ENCODE measurements at places on chromosomes 2 and 18. TPM values are rescaled to one million over a fixed set of nuclear protein-coding genes. Genes with fewer than 3 reads are reported as not detected.

The CD28 gene
- total RNA-seq: not detected

- DNase-seq: no peak
Measured at GRCh38 chr2:178877874-178878273, 70.7 kb upstream of the TTN start.

- DNase-seq: no peak
Measured at GRCh38 chr18:77218642-77219041, 31.0 kb upstream of the GALR1 start.

- peak; percentile 32 for DNase-seq
Measured at GRCh38 chr2:119249855-119250717, 26.5 kb downstream of the STEAP3 start.

GRCh38 chr18:44626807-44627206, 53.9 kb upstream of the SETBP1 start:
- DNase-seq: no peak

DNA sequence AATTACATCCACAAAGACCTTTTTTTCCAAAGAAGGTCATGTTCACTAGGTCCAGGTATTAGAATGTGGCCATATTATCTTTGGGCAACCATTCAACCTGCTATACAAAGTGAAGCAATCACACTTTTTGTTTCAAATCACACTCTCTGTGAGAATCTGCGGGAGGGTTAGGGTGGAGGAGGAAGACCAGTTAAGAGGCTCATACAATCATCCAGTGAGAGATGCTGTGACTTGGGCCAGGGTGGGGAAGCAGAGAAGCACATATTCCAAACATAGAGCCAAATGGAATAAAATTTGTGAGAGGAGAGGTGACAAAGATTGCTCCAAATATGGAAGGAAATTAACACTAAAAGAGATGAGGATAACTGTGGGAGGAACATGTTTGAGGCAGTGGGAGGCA, 351.6 kb downstream of the CYRIA start:
- DNase-seq: no peak

GRCh38 chr2:15844211-15844801, 96.0 kb upstream of the MYCN start:
- DNase-seq: no peak

GRCh38 chr2:11899264-11899818, 152.9 kb downstream of the LPIN1 start:
- peak; percentile 22 for DNase-seq

DNA sequence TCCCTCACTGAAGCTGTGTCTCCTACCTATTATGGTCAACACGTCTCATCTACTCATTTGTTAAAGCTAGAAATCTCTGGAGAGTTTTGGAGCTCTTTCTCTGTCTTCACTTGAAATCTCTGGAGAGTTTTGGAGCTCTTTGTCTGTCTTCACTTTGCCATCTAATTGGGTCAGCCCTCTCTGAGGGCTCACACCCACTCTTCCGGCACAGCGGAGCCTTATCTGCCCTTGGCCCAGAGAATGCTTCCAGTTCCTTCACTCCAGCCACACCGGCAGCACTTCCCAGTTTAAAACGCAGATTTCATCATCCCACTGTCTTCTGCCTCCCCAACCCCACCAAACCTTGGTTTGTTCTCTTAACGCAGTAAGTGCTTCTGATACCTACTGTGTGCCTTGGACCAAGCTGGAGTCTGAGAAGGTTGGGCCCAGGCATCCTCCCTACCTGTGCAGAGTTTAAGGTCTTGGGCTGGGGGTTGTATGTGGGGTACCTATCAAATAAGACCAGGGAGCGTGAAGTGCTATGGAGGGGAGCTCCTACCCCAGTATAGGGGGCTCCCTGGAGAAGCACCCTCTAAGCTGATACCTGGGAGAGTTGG, 5.0 kb downstream of the HPCAL1 start:
- DNase-seq: no peak

DNA sequence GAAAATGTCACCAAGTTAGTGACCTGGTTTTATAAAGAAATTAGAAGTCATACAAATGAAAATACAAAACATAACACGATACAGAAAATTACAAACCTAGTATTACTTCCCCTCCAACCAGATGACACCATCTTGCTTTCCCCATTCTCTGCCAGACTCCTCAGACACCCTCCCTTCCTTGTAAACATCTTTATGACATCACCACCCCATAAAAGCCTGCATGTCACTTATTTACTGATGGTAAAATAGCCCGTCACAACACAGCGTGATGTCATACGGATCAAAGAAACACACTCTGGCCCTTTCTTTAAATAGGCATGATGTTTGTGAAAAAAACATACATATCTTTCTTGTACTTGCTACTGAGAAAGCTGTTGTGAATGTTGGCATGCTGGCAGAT, 254.8 kb upstream of the SOX11 start:
- no peak for DNase-seq

- no peak for DNase-seq
Measured at GRCh38 chr2:198309673-198310280, 505.4 kb downstream of the PLCL1 start.

- DNase-seq: no peak
Measured at GRCh38 chr18:6811816-6812215, 82.3 kb downstream of the ARHGAP28 start.

GRCh38 chr2:148508878-148509287, 135.7 kb upstream of the EPC2 start:
- DNase-seq: no peak

GRCh38 chr2:118925476-118925875, 16.5 kb upstream of the MARCO start:
- no peak for DNase-seq

DNA sequence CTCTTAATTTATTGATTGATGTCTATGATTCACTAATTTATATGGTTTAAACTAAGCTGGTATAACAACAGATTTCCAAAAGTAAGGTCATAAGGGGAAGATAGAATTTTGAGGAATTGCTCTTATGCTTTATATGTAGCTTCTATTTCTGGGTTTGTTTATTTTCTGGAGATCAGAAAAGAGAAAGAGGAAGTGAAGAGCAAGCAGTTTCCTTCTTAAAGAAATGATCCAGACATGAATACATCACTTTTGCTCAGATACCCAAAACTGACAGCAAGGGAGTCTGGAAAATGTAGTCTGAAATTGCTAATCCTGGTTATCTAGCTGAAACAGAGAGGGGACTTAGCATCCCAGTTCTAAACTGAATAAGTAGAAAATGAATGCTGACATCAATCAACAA, 912.5 kb upstream of the CRIM1 start:
- no peak for DNase-seq

- no peak for DNase-seq
Measured at GRCh38 chr2:20575414-20575813, 75.5 kb downstream of the HS1BP3 start.

The DCC gene
- total RNA-seq: not detected

DNA sequence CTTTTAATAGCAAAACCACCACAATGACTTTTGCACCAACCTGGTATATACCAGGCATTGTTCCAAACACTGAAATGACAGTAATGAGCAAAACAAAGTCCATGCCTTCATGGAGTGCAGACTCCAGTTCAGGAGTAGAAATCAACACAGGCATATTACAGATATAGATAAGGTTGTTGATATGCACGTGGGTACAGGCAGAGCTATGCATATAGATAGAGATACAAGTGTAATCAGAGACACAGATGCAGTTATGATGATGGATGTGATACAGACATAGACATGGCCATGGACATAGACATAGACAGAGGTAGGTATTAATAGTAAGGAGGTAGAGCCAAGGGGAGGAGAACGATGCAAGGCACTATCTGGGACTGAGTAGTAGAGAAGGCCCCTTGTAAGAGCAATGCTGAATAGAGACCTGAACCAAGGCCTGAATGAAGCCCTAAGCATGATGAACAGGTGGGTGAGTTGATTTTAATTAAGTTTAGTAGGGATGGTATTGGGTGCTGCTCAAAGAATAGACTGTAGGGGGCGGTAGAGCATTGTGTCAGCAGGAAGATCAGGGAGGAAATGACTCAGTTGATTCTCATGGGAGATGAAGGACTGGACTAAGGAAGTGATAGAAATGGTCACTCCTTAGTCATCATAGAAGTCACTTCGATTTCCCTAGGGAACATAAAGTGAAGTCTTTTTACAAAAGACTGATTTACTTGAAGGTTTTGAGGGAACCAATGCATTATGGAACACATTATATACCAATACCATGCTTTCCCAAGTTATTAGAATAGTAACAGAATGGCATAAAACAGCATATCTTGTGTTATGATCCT, 39.4 kb downstream of the CMPK2 start:
- peak; percentile 5 for DNase-seq

DNA sequence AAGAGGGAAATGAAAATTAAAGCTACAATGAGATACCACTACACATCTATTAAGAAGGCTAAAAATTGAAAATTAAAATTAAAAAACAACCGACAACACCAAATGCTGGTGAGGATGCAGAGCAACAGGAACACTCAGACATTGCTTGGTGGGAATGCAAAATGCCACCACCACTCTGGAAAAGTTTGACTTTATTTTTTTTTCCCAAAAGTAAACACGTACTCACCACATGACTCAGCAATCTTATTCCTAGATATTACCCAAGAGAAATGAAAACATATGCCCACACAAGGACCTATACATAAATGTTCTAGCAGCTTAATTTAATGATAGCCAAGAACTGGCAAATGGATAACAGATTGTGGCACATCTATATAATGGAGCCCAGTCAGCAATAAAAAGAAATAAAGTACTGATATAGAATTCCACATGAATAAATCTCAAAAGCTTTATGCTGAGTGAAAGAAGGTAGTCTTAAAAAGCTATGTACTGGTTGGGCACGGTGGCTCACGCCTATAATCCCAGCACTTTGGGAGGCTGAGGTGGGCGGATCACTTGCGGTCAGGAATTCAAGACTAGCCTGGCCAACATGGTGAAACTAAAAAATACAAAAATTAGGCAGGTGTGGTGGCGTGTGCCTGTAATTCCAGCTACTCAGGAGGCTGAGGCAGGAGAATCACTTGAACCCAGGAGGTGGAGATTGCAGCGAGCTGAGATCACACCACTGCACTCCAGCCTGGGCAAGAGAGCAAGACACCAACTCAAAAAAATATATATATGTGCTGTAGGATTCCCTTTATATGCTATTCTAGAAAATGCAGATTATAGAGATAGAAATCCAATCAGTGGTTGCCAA, 4.2 kb upstream of the PROC start:
- no peak for DNase-seq

- DNase-seq: no peak
Measured at GRCh38 chr2:233250985-233251305, 528 bp upstream of the ATG16L1 start.

- DNase-seq: no peak
Measured at GRCh38 chr2:56337342-56337741, 153.6 kb downstream of the CCDC85A start.

GRCh38 chr18:8348051-8348720, 261.1 kb upstream of the RAB12 start:
- no peak for DNase-seq

All from SJSA1 (cell line).